Activated naive CD8-positive, alpha-beta T cell treated with anti-CD3 and anti-CD28 coated beads for 36 hours (primary cell): ENCODE measurements at places on chromosomes 7 and 10. TPM values are rescaled to one million over a fixed set of nuclear protein-coding genes. Genes with fewer than 3 reads are reported as not detected.

GRCh38 chr10:11181978-11182377 is 164.3 kb downstream of the CELF2 start:
- no peak for DNase-seq

GRCh38 chr10:70914316-70914864 is 26.0 kb upstream of the PCBD1 start:
- no peak for DNase-seq

The NPSR1 gene
- not detected for total RNA-seq

The UCN3 gene
- not detected for total RNA-seq

The LRIT1 gene
- total RNA-seq = not detected

The ETV1 gene
- total RNA-seq = 0.10 TPM

GRCh38 chr10:123995461-123996131 is 97.8 kb downstream of the CHST15 start:
- DNase-seq = peak; percentile 13

The STAM gene
- total RNA-seq = 21.6 TPM

The SSBP1 gene
- total RNA-seq = 309 TPM

DNA sequence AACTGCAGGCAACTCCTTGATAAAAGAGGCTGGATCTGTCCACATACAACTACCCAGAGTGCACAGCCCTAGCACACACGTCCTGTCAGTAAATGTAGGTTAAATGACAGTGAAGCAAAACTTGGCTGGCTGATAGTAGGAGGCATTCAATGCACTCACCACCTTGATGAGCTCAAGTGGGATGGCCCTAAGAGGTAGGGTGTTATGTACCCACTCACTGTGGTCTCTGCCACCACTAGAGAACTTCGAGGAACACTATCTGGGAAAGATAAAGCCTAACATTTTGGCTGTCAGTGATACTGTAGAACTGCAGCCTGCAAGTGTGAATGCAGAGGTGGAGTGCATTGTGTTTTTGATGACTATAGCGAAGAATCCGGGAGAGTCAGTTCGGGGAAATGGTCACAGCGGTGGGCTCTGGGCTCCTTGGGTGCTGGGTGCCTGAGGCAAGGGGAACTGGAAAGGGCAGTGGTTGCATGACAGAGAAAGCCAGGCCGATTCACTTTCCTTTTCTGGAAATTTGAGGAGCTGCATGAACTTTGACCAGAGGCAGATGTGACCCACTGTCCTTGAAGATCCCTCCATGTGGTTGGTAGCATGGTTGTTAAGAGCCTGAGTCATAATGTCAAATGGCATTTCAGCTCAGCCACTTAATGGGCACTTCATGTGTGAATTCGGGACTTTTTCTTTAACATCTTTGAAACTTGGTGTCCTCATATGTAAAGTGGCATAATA is 93.1 kb upstream of the ZPBP start:
- no peak for DNase-seq

GRCh38 chr7:51223505-51223904 is 93.1 kb downstream of the COBL start:
- no peak for DNase-seq

DNA sequence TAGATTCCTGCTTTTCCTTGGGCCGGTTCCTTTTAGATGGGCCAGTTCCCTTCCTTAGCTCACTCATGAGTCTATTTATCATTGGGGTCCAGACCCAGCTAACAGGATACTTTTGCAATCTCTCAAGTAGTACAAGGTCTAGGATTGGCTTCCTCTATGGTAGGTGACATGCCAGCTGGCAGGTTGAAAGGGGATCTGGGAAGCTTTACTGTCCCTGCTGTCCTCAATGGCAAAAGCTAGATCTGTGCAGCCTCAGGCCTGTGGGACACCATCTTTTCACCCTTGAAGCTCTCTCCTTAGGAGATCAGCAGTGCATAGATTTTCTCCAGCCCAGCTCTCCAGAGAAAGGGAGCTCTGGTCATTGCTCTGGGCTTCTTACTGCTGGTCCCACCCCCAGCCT is 96.4 kb downstream of the CUL2 start:
- no peak for DNase-seq
